ENCODE measurements at places on chromosomes 4 and X. TPM values are rescaled to one million over a fixed set of nuclear protein-coding genes. Genes with fewer than 3 reads are reported as not detected.

RHOXF1 gene
- 0.60 TPM for total RNA-seq

TMEM31 gene
- not detected for total RNA-seq

PRPS2 gene
- 20.9 TPM for total RNA-seq

DRP2 gene
- total RNA-seq, result 0.28 TPM

AR gene
- total RNA-seq, result 0.40 TPM

SULT1E1 gene
- not detected for total RNA-seq

RHOXF2B gene
- total RNA-seq, result not detected

FGF5 gene
- total RNA-seq, result not detected

SSX3 gene
- not detected for total RNA-seq

ARX gene
- not detected for total RNA-seq

ADH1A gene
- not detected for total RNA-seq

IL2 gene
- 0.50 TPM for total RNA-seq

NEXMIF gene
- total RNA-seq, result 0.62 TPM

SPANXD gene
- not detected for total RNA-seq

RPA4 gene
- total RNA-seq, result 0.16 TPM

SCML1 gene
- total RNA-seq, result 13.6 TPM

ADH7 gene
- not detected for total RNA-seq

TMEM33 gene
- 35.6 TPM for total RNA-seq

NIPAL1 gene
- 0.79 TPM for total RNA-seq

COL4A6 gene
- 0.20 TPM for total RNA-seq

CCDC120 gene
- total RNA-seq, result 8.5 TPM

ASB12 gene
- total RNA-seq, result not detected

MAGEA1 gene
- not detected for total RNA-seq

CXCL3 gene
- total RNA-seq, result not detected

CYLC1 gene
- total RNA-seq, result not detected

PDCL2 gene
- not detected for total RNA-seq

HSD17B11 gene
- 41.9 TPM for total RNA-seq

FGG gene
- 3.6 TPM for total RNA-seq

SSX1 gene
- 0.32 TPM for total RNA-seq

NEUROG2 gene
- not detected for total RNA-seq

PAGE2 gene
- total RNA-seq, result not detected
